Mesothelial cell of epicardium (in vitro differentiated cells): ENCODE measurements at places on chromosomes 1 and 21. TPM values are rescaled to one million over a fixed set of nuclear protein-coding genes. Genes with fewer than 3 reads are reported as not detected.
A peak's percentile ranks its signal among the peaks of the same experiment; 100 is the strongest.

DNA sequence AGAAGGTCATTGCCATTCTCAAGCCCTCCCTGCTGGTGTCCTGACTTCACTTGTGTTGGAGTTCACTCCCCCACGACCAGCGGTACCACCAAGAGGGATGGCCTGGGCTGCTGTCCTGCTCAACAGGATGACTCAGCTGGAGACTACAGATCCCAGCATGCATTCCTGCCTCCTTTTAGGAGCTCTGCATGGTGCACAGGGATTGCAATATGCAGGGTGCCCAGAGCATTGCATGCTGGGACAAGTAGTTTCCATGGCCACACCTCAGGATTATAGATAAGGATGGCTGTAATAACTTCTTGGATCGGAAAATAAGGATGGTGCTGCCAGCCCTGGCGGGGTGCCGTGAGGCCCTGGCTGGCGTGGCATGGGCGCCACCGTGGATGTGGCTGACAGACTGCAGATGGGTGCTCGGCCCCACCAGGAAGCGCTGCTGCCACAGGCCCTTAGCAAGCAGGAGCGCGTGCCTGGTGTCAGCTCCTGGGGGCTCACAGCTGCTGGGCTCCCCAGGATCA, 150.0 kb downstream of the CASZ1 start:
- peaks cover 17% of the 10 kb centered on the region for H3K27me3 ChIP-seq
- peaks cover 6% of the 10 kb centered on the region for H3K4me1 ChIP-seq
- no peak overlapping the region for H3K4me3 ChIP-seq
- H3K27ac ChIP-seq = no peak overlapping the region
- H3K36me3 ChIP-seq = no peaks in the 10 kb centered on the region

GRCh38 chr1:8040586-8040985, 14.5 kb upstream of the ERRFI1 start:
- peak overlapping the region; percentile 78 for H3K27ac ChIP-seq
- H3K36me3 ChIP-seq = peaks cover 12% of the 10 kb centered on the region
- no peak for DNase-seq
- no peaks in the 10 kb centered on the region for H3K4me1 ChIP-seq

- DNase-seq = peak; percentile 76
- H3K4me1 ChIP-seq = peaks cover 4% of the 10 kb centered on the region
- H3K36me3 ChIP-seq = no peaks in the 10 kb centered on the region
- H3K27ac ChIP-seq = no peak overlapping the region
- peak overlapping the region; percentile 43 for H3K4me3 ChIP-seq
Measured at GRCh38 chr1:1200876-1201810, 5.2 kb downstream of the TNFRSF18 start.

- no peaks in the 10 kb centered on the region for H3K27me3 ChIP-seq
- DNase-seq = no peak
- peak overlapping the region; percentile 92 for H3K27ac ChIP-seq
Measured at GRCh38 chr1:61124696-61125095, 42.3 kb downstream of the NFIA start.

GRCh38 chr1:157193219-157193618, 55.0 kb upstream of the ETV3 start:
- H3K27me3 ChIP-seq = no peaks in the 10 kb centered on the region
- H3K4me3 ChIP-seq = no peak overlapping the region
- no peak for DNase-seq
- no peaks in the 10 kb centered on the region for H3K36me3 ChIP-seq

DNA sequence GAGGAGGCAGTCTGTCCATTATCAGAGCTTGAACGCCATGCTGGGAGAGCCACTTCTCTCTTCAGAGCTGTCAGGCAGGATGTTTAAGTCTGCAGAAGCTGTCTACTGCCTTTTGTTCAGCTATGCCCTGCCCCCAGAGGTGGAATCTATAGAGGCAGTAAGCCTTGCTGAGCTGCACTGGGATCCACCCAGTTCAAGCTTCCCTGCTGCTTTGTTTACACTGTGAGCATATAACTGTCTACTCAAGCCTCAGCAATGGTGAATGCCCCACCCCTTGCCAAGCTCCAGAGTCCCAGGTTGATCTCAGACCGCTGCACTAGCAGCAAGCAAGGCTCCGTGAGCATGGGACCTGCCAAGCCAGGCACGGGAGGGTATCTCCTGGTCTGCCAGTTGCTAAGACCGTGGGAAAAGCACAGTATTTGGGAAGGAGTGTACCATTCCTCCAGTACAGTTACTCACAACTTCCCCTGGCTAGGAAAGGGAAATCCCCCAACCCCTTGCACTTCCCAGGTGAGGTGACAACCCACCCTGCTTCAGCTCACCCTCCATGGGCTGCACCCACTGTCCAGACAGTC, 32.5 kb downstream of the RGS13 start:
- H3K27ac ChIP-seq = no peak overlapping the region
- no peaks in the 10 kb centered on the region for H3K4me1 ChIP-seq
- peaks cover 3% of the 10 kb centered on the region for H3K36me3 ChIP-seq
- DNase-seq = no peak

OLIG1 gene
- not detected in 3 replicates for total RNA-seq

CHI3L2 gene
- total RNA-seq = not detected in 3 replicates
